ENCODE measurements at places on chromosomes 1 and 21.

DNA sequence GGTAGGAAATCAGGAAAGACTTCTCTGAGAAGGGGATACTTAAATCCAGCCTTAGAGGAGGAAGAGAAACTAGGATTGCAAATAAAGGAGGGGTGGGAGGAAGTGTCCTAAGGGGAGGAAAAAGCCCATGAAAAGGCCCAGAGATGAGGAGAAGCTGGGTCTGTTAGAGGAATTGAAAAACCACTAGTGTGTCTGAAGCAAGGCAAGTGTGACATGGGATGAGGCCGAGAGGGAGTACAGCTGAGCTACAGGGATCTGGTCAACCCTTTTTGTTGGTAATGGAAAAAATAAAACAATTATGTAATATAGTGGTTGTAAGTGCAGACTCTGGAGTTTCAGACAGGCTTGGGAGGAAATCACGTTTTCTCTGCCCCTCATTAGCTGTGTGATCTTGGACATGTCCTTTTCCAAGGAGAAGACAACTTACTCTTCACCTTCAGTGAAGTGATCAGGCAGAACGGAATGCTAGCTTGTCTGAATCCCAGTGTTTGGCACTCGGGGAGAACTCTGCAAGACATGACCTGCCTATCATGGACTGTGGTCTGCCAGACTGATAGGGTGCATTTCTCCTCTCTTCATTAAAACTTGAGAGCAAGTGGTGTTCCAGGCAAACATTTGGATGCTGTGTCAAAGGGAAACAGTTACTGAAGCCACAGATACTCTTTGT is 7.4 kb upstream of the S100A10 start:
- DNase-seq = no peak

DNA sequence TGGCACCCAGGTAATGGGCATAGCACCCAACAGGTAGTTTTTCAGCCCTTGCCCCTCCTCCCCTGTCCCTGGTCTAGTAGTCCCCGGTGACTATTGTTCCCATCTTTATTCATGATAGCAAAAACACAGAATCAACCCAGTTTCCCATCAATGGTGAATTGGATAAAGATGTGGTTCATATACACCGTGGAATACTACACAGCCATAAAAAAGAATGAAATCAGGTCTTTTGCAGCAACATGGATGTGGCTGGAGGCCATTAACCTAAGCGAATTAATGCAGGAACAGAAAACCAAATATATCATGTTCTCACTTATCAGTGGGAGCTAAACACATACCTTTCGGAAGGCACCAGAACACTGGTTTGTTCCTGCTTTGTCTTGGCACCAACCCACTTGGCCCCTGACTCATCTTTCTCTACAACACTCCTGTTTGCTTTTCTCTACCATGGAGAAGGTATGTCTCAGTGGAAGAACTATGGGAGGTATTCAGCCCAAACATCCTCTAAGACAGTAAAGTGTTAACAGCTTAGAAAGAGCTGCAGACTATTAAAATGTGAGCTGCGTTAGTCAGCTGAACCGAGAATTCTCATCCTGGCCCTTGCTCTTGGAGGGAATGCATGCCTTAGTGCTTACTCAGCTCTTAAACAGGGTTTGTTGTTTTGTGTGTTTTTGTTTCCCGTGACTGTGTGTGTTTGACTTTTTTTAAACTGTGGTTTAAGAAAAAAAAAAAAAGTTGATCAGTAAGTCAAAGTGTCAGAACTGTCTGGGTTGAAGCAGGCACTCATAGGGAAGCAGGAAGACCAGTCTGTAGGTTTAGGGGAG is 203.0 kb downstream of the TOMM20 start:
- no peak for DNase-seq

GRCh38 chr21:36710729-36711048 is 11.8 kb downstream of the SIM2 start:
- DNase-seq = no peak

- DNase-seq = no peak
Observed at GRCh38 chr1:184199036-184199435, 147.5 kb downstream of the TSEN15 start.

- no peak for DNase-seq
Observed at GRCh38 chr21:33655588-33656221, 13.4 kb downstream of the ITSN1 start.

- DNase-seq = no peak
Observed at GRCh38 chr1:15219280-15220023, 27.6 kb upstream of the FHAD1 start.

- no peak for DNase-seq
Observed at GRCh38 chr1:21198929-21199328, 22.2 kb upstream of the EIF4G3 start.

GRCh38 chr1:58929671-58930325 is 146.0 kb upstream of the JUN start:
- DNase-seq = peak; percentile 45

DNA sequence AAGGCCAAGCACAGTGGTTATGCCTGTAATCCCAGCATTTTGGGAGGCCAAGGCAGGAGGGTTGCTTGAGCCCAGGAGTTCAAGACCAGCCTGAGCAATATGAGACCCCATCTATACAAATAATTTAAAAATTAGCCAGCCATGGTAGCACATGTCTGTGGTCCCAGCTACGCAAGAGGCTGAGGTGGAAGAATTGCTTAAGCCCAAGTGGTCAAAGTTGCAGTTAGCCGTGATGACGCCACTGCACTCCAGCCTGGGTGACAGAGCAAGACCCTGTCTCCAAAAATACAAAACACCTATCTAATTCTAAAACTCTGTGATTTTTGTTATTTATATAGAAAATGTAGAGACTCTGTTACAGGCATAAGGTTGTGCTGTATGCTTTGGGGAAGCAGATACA is 44.2 kb upstream of the ZYG11A start:
- no peak for DNase-seq

DNA sequence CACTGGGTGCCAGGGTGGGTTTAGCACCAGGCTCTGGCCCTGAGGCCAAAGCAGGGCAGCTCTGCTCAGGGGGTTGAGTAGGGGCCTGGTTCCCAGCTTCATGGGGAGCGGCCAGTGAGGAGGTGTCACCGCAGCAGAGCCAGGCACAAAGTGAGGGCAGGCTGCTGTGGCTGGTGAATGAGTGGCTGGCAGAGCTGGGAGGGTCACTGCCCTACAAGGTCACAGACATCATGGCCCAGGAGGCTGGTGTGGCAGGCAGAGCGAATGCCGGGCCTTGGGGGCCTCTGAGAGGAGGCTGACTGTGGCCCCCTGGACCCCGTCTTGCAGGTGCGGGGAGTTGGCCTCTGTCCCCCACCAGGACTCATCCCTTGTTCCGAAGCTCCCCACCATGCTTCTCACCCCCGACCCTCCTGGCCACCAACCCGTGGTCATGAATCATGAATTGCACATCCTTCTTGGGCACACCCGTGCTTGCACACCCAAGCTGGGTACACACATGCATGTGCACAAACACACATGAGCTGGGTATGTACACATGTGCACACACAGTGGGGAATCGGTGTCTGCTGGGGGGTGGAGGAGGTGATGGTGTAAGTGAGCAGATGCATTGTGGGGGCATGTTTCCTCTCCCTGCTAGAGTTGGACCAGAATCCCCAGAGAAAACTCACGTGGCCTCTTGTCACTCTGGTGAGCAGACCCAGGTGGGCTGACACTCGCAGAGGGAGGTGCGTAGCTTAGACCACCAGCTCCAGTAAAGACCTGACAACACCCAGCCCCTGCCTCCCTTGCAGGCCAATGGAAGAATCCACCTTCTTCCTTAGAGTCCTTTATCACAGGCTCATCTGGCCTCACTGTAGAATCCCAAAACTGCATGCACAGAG is 4.8 kb upstream of the GNB1 start:
- DNase-seq = no peak

GRCh38 chr1:177366091-177366490 is 195.3 kb downstream of the BRINP2 start:
- no peak for DNase-seq
